Body of pancreas (tissue), 4 donors: ENCODE measurements at places on chromosomes 7 and 10. TPM values are rescaled to one million over a fixed set of nuclear protein-coding genes. Genes with fewer than 3 reads are reported as not detected.

GRCh38 chr7:34672430-34672829, 14.4 kb downstream of the NPSR1 start:
- no peak for DNase-seq
- H3K27me3 ChIP-seq: no peaks in the 10 kb centered on the region
- no peak overlapping the region for H3K4me3 ChIP-seq
- H3K27ac ChIP-seq: no peak overlapping the region
- H3K36me3 ChIP-seq: no peaks in the 10 kb centered on the region

Gene WDFY4
- total RNA-seq: 0.66 TPM

DNA sequence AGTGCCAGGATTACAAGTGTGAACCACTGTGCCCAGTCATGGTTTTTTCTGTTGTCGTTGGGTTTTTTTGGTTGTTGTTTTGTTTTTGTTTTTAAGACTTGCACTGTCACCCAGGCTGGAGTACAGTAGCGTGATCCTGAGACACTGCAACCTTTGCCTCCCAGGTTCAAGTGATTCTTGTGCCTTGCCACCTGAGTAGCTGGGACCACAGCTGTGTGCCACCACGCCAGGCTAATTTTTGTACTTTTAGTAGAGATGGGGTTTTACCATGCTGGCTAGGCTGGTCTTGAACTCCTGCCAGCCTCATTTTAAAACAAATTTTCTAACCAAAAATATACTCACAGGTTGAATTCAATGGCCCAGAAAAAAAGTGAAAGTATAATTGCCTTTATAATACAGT, 174.1 kb downstream of the AHR start:
- no peak overlapping the region for H3K4me3 ChIP-seq
- no peaks in the 10 kb centered on the region for H3K27me3 ChIP-seq
- DNase-seq: no peak
- no peak overlapping the region for H3K27ac ChIP-seq
- no peaks in the 10 kb centered on the region for H3K36me3 ChIP-seq

Gene PTF1A
- total RNA-seq: 138 TPM

GRCh38 chr10:118107040-118107439, 60.3 kb upstream of the RAB11FIP2 start:
- no peak overlapping the region for H3K27ac ChIP-seq
- DNase-seq: no peak
- no peaks in the 10 kb centered on the region for H3K4me1 ChIP-seq
- no peak overlapping the region for H3K4me3 ChIP-seq
- no peaks in the 10 kb centered on the region for H3K27me3 ChIP-seq

GRCh38 chr10:100653957-100654781, 91.2 kb upstream of the PAX2 start:
- H3K36me3 ChIP-seq: no peaks in the 10 kb centered on the region
- H3K4me1 ChIP-seq: peaks cover 32% of the 10 kb centered on the region
- DNase-seq: no peak
- H3K27ac ChIP-seq: no peak overlapping the region
- no peaks in the 10 kb centered on the region for H3K27me3 ChIP-seq

GRCh38 chr7:82950436-82950835, 212.2 kb downstream of the PCLO start:
- H3K27ac ChIP-seq: no peak overlapping the region
- no peak for DNase-seq
- no peaks in the 10 kb centered on the region for H3K27me3 ChIP-seq
- H3K4me1 ChIP-seq: peaks cover 2% of the 10 kb centered on the region
- no peak overlapping the region for H3K4me3 ChIP-seq
- H3K36me3 ChIP-seq: no peaks in the 10 kb centered on the region

DNA sequence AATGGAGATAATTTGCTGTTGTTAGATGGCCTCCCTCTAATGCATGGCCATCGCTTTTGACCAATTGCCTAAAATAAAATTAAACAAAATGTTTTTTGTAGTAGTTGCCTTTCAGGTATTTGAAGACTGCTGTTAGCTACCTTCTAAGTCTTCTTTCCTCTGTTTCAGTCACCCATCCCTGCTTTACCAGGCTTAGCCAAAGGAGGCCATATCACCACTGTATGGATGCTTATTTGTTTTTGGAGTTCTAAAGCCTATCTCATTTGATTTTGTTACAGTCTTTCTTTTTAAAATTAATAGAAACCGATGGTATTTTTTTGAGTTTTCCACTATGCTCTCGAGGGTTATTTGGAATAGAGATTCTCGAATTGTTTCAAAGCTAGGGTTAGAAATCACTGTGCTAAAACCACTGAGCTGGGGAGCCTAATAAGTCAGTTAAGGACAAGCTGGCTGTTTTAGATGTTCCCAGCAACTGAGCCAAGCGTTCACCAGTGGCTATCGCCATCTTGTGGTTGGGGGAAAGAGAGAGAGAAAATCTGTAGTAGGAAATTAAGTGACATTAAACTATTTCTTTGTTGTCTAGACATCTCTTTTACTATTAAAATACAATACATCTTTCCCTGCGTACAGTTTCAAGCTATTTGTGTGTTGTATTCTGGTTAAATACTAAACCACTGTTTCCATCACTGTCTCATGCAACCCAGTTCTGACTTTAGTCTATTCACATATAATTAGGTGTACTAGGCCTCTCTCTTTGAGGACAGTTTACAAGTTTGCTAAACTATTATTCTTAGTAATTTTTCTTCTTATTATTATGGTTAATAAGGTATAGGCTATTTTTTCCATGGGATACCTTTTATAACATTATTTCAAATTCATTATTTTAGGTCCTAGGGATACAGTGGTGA, 52.2 kb downstream of the GPR158 start:
- H3K27ac ChIP-seq: no peak overlapping the region
- peak; percentile 43 for DNase-seq
- H3K4me3 ChIP-seq: no peak overlapping the region
- H3K4me1 ChIP-seq: no peaks in the 10 kb centered on the region
- no peaks in the 10 kb centered on the region for H3K36me3 ChIP-seq
- H3K27me3 ChIP-seq: no peaks in the 10 kb centered on the region

- H3K4me3 ChIP-seq: no peak overlapping the region
- no peaks in the 10 kb centered on the region for H3K36me3 ChIP-seq
- DNase-seq: no peak
- no peak overlapping the region for H3K27ac ChIP-seq
- H3K27me3 ChIP-seq: no peaks in the 10 kb centered on the region
Observed at GRCh38 chr10:75857269-75857846, 425.9 kb downstream of the LRMDA start.

GRCh38 chr10:122476333-122476695, 15.0 kb downstream of the HTRA1 start:
- no peak for DNase-seq
- H3K27me3 ChIP-seq: no peaks in the 10 kb centered on the region
- no peak overlapping the region for H3K27ac ChIP-seq
- H3K4me3 ChIP-seq: no peak overlapping the region

DNA sequence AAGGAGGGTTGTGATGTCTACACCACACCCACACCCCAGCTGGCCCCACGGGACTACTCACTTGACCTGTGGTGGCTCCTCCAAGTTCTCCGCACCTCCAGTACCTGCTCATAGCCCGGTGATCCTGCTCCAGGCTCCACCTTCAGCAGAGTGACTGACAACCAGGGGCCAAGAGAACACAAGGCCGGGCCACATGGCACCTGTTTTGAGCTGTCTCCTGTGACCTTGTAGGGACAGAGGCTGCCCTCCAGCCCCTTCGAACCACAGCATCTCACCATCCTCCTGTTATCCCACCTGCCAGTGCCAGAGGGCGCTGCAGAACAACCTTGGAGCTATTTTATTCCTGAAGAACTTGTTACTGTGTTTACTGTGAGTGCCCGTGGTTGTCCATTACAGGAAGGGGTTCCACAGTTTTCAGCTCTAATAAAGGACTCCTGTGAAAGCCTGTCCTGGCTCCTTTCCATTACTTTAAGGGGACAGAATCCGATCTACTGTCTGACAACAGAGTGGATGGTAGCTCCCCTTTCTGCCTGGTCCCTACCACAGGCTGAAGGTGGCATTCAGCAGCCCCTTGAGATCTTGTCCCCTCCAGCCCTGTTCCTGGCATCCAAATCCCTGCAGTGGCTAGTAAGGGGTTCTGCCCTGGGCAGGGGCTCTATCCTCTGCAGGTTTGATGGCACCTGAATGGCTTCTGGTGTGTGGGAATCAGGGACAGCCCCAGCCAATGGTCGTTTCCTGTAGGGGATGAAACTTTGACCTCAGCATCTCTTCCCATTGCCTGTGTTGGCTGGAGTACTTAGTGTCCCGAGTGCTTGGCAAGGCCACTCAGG, 50.8 kb downstream of the C10orf120 start:
- H3K4me1 ChIP-seq: peaks cover 8% of the 10 kb centered on the region
- H3K36me3 ChIP-seq: no peaks in the 10 kb centered on the region
- H3K27me3 ChIP-seq: no peaks in the 10 kb centered on the region
- peak; percentile 77 for DNase-seq
- H3K27ac ChIP-seq: no peak overlapping the region

Gene TMEM72
- 10.2 TPM for total RNA-seq

DNA sequence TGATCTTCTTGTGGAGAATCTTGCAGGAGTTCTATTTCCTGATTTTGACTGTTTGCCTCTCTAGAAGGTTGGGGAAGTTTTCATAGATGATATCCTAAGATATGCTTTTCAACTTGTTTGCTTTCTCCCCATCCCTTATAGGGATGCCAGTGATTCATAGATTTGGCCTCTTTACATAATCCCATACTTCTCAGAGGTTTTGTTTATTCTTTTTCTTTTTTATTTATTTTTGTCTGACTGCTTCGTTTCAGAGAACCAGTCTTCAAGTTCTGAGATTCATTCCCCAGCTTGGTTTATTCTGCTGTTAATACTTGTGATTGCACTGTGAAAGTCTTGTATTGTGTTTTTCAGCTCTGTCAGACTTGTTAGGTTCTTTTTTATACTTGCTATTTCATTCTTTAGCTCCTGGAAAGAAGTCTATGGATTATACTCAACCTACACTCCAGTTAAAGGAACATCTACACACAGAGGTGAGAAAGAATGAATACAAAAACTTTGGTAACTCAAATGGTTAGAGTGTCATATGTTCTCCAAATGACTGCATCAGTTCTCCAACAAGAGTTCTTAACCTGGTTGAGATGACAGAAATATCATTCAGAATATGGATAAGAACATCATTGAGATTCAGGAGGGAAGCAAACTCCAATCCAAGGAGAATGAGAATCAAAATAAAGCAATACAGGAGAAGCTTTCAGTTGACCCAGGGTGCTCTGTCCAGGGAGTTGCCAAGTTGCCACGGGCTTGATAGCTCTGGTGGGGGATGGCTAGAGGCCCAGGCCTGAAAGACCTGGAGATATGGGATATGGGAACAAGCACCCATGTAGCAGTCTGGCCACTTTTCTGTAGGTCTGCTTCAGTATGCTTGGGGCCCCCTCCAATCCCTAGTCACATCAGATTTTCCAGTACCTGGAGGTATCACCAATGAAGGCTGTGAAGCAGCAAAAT, 150.3 kb downstream of the AHR start:
- H3K36me3 ChIP-seq: no peaks in the 10 kb centered on the region
- H3K4me3 ChIP-seq: no peak overlapping the region
- no peak for DNase-seq
- H3K27ac ChIP-seq: no peak overlapping the region
- no peaks in the 10 kb centered on the region for H3K27me3 ChIP-seq
- H3K4me1 ChIP-seq: no peaks in the 10 kb centered on the region

Gene ZNF804B
- under 0.01 TPM for total RNA-seq

Gene GHRHR
- not detected for total RNA-seq

DNA sequence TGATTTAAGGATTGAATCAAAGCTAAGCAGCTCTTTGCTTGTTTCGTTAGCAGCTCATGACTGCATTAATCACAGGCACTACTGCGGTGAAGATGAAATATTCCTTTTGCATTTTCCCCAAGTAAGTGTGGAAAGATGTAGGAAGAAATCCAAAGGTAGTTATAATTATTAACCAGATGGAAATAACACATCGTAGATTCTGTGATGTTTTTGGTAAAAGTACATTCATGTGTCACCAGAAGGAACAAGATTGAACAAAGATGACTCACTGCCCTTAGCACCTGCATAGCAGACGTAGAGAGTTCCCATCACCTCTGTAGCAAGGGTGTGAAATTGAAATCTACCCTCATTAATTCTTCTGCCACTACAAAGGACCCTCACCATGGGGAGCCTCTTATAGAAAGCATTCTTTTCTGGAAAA, 37.1 kb downstream of the SMURF1 start:
- no peaks in the 10 kb centered on the region for H3K27me3 ChIP-seq
- H3K4me3 ChIP-seq: no peak overlapping the region
- H3K27ac ChIP-seq: peak overlapping the region; percentile 69
- H3K36me3 ChIP-seq: no peaks in the 10 kb centered on the region
- no peak for DNase-seq

Gene INTS1
- 66.3 TPM for total RNA-seq

Gene HYAL4
- total RNA-seq: not detected

DNA sequence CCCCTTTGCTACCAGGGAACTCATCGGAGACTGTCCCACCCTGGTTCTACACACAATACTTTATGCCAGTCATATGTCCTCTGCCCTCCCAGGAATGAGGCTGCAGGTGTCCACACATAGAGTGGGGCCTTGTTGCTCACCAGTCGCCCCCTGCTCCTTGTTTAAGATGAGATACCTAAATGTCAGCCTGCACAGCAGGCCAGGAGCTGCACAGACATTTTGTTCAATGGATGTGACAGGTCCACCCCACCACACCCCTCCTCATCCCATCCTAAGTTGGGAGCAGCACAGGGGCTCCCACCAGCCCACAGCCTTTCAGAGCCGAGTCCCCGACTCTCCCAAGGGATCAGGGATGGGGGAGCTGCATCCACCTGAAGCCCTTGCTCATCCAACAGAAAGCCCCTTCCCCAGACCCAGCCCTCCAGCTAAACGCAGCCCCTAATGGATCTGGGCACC, 6.2 kb upstream of the GRID1 start:
- H3K27ac ChIP-seq: no peak overlapping the region
- H3K36me3 ChIP-seq: no peaks in the 10 kb centered on the region
- peaks cover 7% of the 10 kb centered on the region for H3K4me1 ChIP-seq
- no peak overlapping the region for H3K4me3 ChIP-seq

Gene CLDN3
- 150 TPM for total RNA-seq

DNA sequence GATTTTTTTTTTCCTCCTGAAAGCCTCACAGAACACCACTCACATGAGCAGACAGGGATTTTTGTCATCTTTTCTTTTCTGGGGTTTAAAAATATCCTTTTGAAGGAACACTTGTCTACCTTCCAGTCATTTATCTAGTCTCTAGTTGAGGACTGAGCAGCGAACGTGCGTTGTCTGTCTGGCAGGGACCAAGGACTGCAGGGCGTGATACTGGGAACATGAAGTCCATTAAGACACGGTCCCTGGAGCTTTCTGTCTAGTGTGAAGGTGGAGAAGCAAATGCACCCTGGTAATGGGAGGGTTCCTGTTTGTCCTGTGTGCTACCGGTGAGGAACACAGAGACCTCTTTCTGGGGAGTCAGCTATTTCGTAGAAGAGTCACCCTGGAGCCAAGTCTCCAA, 207.4 kb downstream of the TMEM178B start:
- H3K36me3 ChIP-seq: no peaks in the 10 kb centered on the region
- H3K4me3 ChIP-seq: no peak overlapping the region
- no peaks in the 10 kb centered on the region for H3K4me1 ChIP-seq
- no peaks in the 10 kb centered on the region for H3K27me3 ChIP-seq
- no peak overlapping the region for H3K27ac ChIP-seq
- DNase-seq: no peak

Gene AKR1B1
- 12.9 TPM for total RNA-seq

Gene CARD11
- 2.0 TPM for total RNA-seq

Gene NOS3
- total RNA-seq: 4.9 TPM

- H3K27me3 ChIP-seq: no peaks in the 10 kb centered on the region
- H3K4me3 ChIP-seq: no peak overlapping the region
- H3K4me1 ChIP-seq: no peaks in the 10 kb centered on the region
- no peak for DNase-seq
- no peaks in the 10 kb centered on the region for H3K36me3 ChIP-seq
Observed at GRCh38 chr7:33137103-33137502, 7.7 kb downstream of the BBS9 start.

Gene ZNF479
- not detected for total RNA-seq

- peak; percentile 95 for DNase-seq
- peak within 1 kb of the TSS; percentile 88 for H3K27ac ChIP-seq
- no peaks in the 10 kb centered on the region for H3K36me3 ChIP-seq
- peak within 1 kb of the TSS; percentile 99 for H3K4me3 ChIP-seq
- no peaks in the 10 kb centered on the region for H3K27me3 ChIP-seq
- peaks cover 20% of the 10 kb centered on the region for H3K4me1 ChIP-seq
Observed at GRCh38 chr7:16753102-16753931, at the start of gene TSPAN13. Gene TSPAN13 (plus strand): TSS chr7:16753755. CDS start chr7:16753968, 213 bp downstream.
